ENCODE measurements at places on chromosomes 1 and 21. TPM values are rescaled to one million over a fixed set of nuclear protein-coding genes. Genes with fewer than 3 reads are reported as not detected.

The TRIM63 gene
- not detected for total RNA-seq

The RHCE gene
- total RNA-seq: 1.1 TPM

The RPE65 gene
- total RNA-seq: not detected

The CFHR1 gene
- not detected for total RNA-seq

The CRNN gene
- total RNA-seq: not detected

The SAMSN1 gene
- total RNA-seq: not detected

The OR10T2 gene
- not detected for total RNA-seq

The TAS1R3 gene
- 4.3 TPM for total RNA-seq

The FAM110D gene
- not detected for total RNA-seq

The CORT gene
- total RNA-seq: not detected

The OLIG2 gene
- not detected for total RNA-seq

The AMY2A gene
- total RNA-seq: not detected

The ACTA1 gene
- total RNA-seq: not detected

The KRTAP11-1 gene
- total RNA-seq: not detected

The NPHS2 gene
- total RNA-seq: not detected

The DDAH1 gene
- total RNA-seq: 68.2 TPM

The ELOA gene
- 50.9 TPM for total RNA-seq

The NTMT2 gene
- not detected for total RNA-seq

The PPFIA4 gene
- total RNA-seq: 3.4 TPM

The SRGAP2C gene
- total RNA-seq: 7.6 TPM

The MR1 gene
- 4.4 TPM for total RNA-seq

The COL11A1 gene
- not detected for total RNA-seq

The BATF3 gene
- total RNA-seq: 4.3 TPM

The SYT6 gene
- not detected for total RNA-seq

The ABCG1 gene
- 2.0 TPM for total RNA-seq

The C1orf226 gene
- 2.6 TPM for total RNA-seq

The KRTAP13-2 gene
- not detected for total RNA-seq

The SPRR2F gene
- not detected for total RNA-seq

The NRDC gene
- total RNA-seq: 116 TPM

The CTSK gene
- 2.0 TPM for total RNA-seq

The HEATR1 gene
- total RNA-seq: 27.6 TPM

The HSF2BP gene
- total RNA-seq: 2.4 TPM

The CHI3L1 gene
- total RNA-seq: not detected

The ALX3 gene
- not detected for total RNA-seq

The TMPRSS2 gene
- 9.3 TPM for total RNA-seq

The AHCTF1 gene
- 52.3 TPM for total RNA-seq

The C1orf232 gene
- not detected for total RNA-seq

The INTS11 gene
- total RNA-seq: 254 TPM

The RHEX gene
- not detected for total RNA-seq

The AMY1C gene
- total RNA-seq: not detected

The IL24 gene
- total RNA-seq: 1.8 TPM

The LCE1F gene
- total RNA-seq: not detected

The MTARC2 gene
- 17.7 TPM for total RNA-seq

The EFNA3 gene
- 23.5 TPM for total RNA-seq

The MFSD2A gene
- total RNA-seq: 12.1 TPM

The DRAXIN gene
- not detected for total RNA-seq

The LYPD8 gene
- total RNA-seq: not detected

The GALE gene
- 86.4 TPM for total RNA-seq

The NCMAP gene
- 1.8 TPM for total RNA-seq
